Fibroblast of pulmonary artery (primary cell): ENCODE measurements at places on chromosomes 4 and X.

GRCh38 chr4:47010912-47011446 is 17.6 kb upstream of the GABRA4 start:
- DNase-seq = no peak

- no peak for DNase-seq
Measured at GRCh38 chr4:94852616-94853015, 94.9 kb downstream of the BMPR1B start.

- DNase-seq = no peak
Measured at GRCh38 chr4:177380730-177381287, 61.4 kb downstream of the AGA start.

DNA sequence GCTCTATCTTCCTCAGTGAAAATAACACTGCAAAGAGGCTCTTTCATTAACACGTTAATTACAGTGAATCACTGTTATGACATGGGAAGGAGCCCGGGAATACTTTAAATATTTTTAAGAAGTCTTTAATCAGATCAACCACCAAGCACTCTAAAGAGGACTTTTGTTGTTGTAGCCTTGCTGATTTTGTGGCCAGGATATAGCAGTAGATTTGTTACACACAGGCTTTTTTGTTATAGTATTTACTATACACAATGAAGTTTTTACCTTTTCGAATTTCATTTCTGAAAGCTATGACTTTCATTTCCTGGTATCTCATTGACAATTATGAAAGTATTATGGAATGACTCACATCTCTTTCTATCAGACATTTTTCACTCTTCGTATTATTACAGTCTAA is 20.3 kb downstream of the FGF13 start:
- DNase-seq = no peak

- no peak for DNase-seq
Measured at GRCh38 chr4:123589301-123589700, 192.7 kb downstream of the SPRY1 start.

GRCh38 chr4:14043203-14043602 is 415.7 kb upstream of the BOD1L1 start:
- no peak for DNase-seq

GRCh38 chr4:118226311-118227010 is 126.3 kb downstream of the PRSS12 start:
- DNase-seq = no peak

DNA sequence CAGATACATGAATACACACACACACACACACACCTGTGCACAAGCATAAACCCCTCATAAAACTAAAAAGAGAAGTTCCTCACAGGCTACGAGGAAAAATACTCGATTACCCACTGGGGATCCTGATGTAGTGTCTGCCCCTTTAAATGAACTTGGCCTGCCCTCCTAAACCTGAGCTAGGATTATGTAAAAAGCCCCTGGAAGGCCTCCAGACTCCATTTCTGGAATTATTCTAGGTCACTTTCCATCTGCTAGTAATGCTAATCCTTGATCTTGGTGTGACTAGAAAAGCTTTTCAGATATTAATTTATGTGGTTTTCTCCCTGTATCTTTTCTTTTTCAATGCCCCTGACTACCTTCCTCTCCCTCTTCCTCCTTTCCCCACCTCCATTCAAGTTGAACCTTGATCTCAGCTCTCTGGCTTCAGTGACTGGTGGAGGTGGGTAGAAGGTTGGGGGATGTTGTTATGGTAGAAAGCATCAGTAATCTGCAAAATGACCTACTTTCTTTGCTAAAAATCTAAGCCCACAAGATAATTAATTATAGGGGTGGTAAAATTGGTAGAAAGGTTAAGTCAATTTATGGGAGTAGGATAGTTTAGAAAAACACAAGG is 25.5 kb upstream of the ZNF330 start:
- no peak for DNase-seq

DNA sequence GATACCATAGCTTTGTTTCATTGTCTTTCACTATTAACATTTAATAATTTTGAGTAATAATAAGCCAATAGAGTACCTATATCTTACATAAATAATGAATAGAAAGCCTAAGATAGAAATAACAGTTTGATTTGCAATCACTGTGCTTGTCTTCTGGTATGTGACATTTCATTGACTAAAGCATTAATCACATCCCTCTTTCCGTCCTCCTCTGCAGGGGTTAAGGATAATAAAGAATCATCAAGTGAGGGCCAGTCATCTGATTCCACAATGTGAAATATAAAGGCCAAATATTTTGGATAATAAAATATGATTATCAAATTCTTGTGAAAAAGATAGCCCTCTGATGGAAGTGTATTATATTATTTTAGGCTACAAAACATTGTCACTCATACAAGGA is 2073.4 kb downstream of the ARAP2 start:
- peak; percentile 9 for DNase-seq

DNA sequence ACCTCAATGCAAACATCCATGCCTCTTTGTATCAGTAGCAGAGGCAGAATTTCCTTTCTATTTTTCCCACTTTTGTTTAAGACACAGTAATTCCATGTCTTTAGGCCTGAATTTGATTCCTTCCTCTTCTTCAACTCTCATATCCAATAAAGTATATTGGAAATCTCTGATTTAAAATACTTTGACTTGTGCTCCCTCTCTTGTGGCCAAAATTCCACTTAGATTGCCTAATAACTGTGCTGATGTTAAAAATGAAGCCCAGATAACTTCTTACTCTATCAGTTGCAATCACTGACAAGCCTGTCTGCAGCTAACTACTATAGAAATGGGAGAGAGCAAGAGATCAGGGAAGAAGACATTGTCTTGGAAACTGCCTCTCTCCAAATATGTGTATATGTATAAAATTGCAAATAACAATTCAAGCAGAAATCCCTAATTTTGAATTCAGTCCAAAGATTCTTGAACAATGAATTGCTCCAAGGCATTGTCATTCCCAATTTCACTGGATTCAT is 163.5 kb upstream of the SPIN4 start:
- DNase-seq = peak; percentile 11

- DNase-seq = peak; percentile 45
Measured at GRCh38 chr4:128793859-128794672, 15.4 kb upstream of the JADE1 start.
